Mucosa of gallbladder (tissue), 1 donor: ENCODE measurements at places on chromosomes 4 and X.
A peak's percentile ranks its signal among the peaks of the same experiment; 100 is the strongest.

DNA sequence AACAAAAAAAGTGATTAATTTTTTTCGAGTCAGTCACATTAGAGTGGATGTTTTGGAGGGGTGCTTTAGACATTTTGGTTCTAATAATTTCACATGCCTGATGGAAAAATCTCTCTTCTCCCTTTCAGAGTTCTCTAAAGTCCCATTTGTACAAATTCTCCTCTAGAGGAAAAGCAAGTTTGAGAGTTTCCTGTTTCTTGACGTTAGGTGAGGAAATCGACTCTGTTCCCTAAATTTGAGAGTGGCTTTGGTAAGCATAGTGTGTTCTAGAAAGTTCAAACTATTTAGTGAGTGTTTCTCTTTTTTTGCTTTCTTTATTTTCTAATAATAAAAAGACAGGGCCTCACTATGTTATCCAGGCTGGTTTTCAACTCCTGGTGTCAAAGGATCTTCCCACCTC lies 1.6 kb upstream of the ATP6AP2 start:
- DNase-seq: no peak

DNA sequence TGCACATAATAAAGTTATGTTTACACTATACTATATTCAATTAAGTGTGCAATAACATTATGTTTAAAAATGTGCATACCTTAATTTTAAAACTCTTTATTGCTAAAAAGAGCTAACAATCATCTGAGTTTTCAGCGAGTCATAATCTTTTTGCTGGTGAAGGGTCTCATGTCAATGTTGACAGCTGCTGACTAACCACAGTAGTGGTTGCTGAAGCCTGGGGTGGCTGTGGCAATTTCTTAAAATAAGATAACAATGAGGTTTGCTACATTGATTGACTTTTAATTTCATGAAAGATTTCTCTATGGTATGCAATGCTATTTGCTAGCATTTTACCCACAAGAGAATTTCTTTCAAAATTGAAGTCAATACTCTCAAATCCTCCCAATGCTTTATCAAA lies 58.6 kb downstream of the C4orf46 start:
- DNase-seq: no peak

DNA sequence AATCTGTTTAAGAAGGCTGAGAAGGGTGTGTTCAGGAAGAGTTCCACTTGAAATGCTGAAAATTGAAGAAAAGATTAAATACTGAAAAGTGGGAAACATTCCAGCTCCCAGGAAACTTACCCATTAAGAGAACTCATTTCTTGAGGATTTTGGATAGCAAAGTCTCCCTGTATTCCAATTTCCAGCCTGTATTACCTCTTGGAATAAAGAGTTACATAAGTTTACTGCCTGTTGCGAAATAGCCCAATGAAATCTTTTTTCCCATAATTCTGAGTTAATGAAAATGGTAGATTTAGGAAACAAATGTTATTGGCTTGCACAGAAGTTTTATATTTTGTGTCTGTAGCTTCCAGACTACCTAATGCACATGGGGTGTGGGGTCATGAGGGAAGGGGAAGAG lies 12.0 kb downstream of the NHSL2 start:
- no peak for DNase-seq

GRCh38 chr4:47536966-47537365 lies 51.9 kb downstream of the ATP10D start:
- DNase-seq: no peak

- no peak for DNase-seq
These were observed 210.7 kb downstream of the PPP3CA start for GRCh38 chr4:101136373-101137370.

DNA sequence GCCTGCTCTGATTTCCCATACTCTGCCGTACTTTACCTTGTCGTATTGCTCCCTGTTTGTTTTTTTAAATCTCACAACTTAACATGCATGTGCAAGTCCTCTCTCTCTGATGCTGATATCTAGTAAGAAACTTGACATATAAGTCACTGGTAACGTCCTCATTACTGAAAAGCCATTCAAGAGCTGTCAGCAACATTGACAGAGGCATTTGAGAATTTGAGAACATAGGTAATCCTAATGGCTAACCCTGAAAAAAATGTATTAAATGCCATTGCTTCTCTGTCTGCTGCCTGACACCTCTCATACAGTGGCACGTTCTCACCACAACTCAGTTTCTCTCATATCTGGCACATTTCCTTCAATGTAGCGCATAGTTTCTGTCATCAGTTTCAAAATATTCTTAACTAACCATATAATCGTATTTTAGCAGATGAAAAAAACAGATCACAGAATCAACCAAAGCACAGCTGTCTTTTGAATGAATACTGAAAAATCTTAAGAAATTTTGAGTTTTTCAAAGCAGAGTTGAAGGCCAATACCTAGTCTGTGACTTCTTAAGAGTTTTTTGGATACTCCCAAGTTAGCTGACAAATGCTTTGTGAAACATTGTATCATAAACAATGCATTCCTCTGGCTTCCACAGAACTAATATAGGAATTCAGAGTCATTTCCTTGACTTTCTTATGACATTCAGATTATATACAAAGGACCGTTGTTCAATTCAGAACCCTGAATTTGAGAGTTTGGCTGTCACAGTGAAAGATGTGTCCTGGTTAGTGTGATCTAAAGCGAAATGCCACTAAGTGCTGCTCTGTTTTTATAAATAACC lies 996.4 kb downstream of the C4orf33 start:
- DNase-seq: no peak

DNA sequence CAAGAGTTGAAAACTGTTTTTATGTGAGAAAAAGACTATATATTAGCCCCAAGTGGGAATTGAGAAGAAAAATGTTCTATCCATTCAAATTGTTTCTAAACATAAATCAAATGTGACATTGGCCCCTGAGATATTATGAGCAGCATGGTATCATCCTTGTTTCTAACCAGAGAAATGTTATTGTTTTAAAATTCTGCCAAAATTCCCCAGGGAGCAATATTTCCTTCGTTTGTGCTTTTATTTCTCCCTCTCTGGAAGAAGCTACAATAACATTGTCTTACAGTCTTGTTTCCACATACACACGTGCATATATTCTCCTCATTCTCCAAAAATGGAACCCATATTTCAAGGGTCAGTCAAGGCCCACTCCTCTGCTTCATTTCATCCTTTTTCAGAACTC lies 46.7 kb downstream of the MAGEB17 start:
- DNase-seq: no peak

GRCh38 chr4:133095591-133095990 lies 53.5 kb upstream of the PCDH10 start:
- no peak for DNase-seq

DNA sequence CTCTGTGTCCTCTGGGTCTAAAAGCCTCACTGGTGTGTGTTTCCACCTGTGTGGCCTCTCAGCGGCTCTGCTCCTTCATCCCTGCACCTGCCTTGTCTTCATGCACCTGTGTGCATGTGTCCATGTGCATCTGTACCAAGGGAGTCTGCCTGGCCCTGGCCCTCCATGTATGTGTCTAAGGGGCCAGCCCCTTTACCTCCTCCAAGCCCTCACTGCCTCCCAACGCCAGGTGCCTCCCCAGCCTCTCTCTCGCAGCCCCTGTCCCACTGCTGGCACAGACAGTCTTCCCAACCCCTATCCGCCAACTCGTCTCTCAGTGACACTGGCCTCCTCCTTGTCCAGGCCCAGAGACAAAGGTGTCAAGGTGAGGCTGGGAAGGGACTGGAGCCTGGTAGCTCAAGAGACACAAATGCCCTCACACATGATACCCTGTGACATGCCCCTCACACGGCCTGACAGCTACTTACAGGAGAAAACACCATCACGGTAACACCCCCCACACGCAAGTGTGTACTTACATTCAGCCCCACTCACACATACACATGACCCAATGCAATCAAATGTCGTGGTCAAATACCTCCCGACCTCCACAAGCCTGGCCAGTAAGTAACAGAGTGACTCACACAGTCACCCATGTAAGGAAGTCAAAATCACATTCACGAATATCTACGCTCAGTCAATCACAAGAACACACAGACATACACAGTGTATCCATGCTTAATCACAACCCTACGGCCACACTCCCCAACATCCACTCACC lies 11.4 kb downstream of the L1CAM start:
- DNase-seq: no peak

DNA sequence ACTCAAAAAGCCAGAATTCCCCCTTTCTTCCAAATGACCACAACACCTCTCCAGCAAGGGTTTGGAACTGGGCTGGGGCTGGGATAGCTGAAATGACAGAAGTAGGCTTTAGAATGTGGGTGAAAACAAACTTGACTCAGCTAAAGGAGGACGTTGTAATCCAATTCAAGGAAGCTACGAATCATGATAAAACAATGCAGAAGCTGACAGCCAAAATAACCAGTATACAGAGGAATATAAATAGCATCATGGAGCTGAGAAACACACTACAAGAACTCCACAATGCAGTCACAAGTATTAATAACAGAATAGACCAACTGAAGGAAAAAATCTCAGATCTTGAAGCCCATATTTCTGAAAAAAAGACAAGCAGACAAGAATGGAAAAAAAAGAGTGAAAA lies 95.8 kb upstream of the TET2 start:
- DNase-seq: no peak

DNA sequence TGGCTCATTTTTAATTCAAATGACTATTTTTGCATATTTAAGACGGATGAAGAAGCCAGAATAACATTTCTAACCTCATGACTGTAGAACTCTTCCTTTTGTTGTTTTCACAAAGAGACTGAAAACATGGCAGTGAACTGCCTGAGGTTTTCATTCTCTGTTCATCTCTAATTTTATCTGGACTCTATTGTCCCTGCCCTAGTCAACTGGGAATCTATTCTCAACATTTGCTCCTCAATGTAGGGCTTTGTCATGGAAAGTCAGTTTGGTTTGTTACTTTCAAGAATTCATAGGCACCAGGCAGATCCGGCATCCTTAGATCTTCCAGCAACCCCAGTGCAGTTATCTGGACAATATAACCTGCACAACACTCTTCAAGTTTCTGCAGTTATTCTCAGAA lies 277.0 kb downstream of the RAPGEF2 start:
- DNase-seq: no peak

DNA sequence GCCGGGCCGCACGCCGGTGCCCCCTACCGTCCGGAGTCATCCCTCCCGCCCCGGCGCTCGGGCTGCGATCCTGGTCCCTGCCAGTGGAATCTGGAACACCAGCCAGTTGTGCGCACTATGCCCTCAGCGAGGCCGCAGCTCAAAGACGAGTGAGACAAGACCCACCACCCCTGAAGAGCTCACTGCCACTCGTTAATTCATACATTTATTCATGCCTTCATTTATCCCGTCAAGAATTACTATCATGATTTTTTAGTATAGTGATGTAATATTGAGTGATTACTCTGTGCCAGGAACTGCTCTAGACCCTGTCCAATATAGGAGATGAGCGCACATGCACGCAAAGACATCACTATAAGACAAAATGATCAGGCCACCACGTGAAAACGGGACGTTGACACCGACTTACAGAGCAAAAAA lies 247 bp upstream of the PPA2 start:
- peak; percentile 90 for DNase-seq

DNA sequence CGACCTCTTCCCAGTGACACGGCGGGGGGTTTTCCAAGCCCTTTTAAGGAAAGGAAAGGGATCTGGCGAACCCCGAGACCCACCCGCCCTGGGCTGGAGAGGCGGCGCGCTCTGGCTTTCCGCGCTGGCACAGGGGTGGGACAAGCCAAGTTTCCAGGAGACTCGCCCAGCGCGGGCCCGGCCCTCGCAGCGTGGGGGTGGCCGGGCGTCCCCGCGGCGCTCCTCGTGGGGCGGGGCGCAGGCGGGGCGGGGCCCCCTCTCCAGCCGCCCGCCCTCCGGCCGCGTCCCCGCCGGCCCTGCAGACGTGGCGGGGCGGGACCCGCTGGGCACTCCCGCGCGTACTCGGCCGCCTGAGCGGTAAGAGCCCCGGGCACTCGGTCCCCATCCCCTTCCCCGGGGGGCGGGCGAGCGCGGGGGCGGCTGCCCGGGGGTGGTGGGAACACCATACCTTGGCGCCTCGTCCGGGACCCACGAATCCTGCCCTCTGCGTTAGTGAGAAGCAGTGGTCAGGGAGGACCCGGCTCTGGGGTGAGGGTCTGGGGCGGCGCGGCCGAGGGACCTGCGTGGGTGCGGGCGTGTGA lies at the start of gene FAM114A1:
Gene FAM114A1 (plus strand): TSS at position 329 of the 581 bp plus-strand sequence. CDS start 10,273 bp downstream, outside the sequence.
- DNase-seq: peak; percentile 74

GRCh38 chr4:78155616-78156105 lies 98.5 kb downstream of the FRAS1 start:
- no peak for DNase-seq

DNA sequence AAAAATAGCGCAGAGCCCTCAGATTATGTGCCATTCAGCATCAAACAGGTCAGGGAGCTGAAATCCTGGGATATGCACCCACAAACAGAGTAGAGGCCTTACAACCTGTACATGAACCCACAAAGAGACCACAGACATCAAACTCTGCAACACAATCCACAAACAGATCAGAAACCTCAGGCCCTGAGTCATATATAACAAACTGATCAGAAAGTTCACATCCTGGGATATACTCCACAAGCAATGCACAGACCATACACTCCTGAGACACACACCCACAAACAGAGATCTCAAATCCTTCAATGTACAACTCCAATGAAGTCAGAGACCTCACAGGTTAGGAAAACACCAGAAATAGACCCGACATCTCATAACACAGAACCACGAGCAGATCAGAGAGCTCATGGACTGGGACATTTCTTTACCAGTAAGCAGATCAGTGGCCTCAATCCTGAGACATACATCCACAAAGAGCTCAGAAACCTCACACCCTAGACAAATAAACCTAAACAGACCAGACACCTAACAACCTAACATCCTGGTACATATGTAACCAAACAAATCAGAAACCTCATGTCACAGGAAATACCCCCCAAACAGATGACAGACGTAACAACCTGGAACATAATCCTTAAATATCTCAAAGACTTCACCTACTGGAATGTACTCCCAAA lies 24.2 kb downstream of the SUV39H1 start:
- DNase-seq: no peak

DNA sequence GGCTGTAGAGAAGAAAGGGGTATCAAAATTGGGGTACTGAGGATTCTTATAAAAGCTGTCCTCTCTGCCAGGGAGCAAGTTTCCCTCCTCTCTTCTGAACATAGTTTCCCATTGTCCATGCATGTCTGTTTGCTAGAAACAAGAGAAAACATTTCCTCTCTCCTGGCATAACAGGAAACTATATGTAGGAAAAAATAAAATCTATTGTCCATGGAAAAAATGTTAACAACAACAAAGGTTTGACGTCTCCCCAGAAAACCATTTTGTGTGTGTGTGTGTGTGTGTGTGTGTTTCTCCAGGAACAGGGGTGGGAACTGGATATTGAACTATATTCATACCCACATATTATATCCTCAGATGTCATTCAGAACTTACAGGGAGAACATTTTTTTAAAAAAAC lies 107.2 kb downstream of the GASK1B start:
- DNase-seq: no peak

GRCh38 chr4:2219233-2219760 lies 22.6 kb downstream of the HAUS3 start:
- no peak for DNase-seq

GRCh38 chr4:176350671-176351070 lies 30.9 kb downstream of the SPCS3 start:
- DNase-seq: no peak

DNA sequence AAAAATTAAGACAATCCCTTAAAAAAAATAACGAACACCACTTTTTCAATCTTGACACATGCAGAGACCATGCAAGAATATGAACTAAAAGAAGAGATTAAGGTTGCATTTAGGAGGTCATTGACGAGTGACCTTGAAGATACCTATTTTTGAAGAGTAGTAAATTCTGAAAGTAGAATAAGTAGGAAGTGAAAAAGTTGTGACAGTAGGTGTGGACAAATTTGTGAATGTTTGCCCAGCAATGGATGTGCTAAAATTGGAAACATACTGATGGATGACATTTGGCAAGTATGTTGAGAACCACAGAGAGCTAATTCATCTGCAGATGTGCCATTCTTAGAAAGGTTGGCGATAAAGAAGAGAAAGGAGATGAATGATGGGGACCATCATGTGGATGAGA lies 213.7 kb upstream of the VCX3A start:
- no peak for DNase-seq
